Upper lobe of left lung (tissue), 6 donors: ENCODE measurements at places on chromosomes 5 and 9. TPM values are rescaled to one million over a fixed set of nuclear protein-coding genes. Genes with fewer than 3 reads are reported as not detected.

DNA sequence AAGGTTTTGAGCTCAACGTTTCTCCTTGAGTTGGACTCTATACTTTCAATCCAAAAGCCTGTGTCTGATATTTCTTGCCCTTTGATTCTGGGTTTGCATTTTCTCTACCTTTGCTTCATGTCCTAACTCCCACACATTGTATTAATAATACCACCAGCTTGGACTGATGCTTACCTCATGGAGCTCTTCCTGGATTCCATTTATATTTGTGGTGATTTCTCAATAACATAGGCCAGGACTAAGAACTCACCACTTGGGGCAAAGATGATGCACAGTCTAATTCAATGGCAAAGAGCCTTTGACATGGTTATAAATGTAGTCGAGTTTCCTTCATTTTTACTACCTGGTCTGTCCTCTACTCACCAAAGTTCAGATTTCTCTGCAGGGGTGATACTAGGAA, 27.5 kb upstream of the EFNA5 start:
- no peaks in the 10 kb centered on the region for H3K4me1 ChIP-seq
- DNase-seq, result no peak
- H3K27me3 ChIP-seq, result no peaks in the 10 kb centered on the region
- H3K27ac ChIP-seq, result no peak overlapping the region

CNTNAP3B gene
- 26.9 TPM for total RNA-seq

DNA sequence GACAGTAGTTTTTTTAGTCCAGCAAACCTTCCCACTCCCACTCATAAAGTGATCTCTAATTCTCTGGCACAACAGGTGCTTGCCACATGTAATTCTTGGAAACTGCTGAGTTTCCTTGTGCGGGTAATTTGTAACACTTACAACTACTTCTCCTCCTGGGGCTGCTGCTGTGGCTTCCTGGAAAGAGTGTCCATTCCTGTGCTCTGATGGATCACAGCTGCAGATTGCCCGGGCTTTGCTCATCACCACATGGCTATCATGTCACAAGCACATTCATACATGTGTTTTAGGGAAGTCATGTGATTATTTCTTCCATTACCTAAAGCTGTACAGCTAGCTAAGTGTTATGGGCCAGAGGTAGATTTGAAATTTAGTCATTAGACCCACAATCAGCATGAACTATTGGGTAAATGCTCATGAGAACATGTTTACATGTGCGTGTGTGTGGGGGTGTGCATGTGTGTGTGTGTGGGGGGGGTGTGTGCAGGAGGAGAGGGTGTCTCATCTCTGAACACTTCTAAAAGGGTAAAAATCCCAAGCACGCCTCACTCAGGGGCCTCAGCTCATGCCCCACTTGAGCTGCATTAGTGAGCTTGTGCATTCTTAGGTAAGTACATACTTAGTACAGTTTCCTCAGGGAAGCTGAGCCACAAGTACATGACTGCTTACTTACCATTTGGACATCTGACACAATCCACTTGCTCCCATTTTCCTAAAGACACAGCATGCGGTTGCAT, 118.1 kb upstream of the CCDC112 start:
- H3K4me3 ChIP-seq, result no peak overlapping the region
- H3K36me3 ChIP-seq, result no peaks in the 10 kb centered on the region
- DNase-seq, result peak; percentile 55
- peaks cover 34% of the 10 kb centered on the region for H3K4me1 ChIP-seq
- no peaks in the 10 kb centered on the region for H3K27me3 ChIP-seq

- H3K27me3 ChIP-seq, result no peaks in the 10 kb centered on the region
- no peaks in the 10 kb centered on the region for H3K36me3 ChIP-seq
- peaks cover 11% of the 10 kb centered on the region for H3K4me1 ChIP-seq
- H3K27ac ChIP-seq, result peak overlapping the region; percentile 95
These were observed 1.1 kb downstream of the RUSC2 start for GRCh38 chr9:35490910-35491465.

DNA sequence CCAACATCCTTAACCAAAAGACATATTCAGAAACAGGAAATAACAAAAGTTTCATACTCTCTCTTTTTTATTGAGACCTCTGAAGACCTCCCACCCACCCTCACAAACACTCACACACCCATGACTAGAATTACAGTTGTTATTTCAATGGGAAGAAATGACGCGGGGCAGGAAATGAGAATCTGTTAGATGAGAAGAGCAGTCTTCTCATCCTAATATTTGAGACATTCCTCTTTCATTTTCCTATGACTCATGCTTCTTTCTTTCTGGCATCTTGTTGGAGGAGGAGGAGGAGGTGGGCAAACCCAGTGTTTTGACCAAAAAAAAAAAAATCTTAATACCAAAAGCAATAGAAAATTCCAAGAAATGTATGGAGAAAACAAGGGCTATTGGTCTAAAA, 179.5 kb upstream of the TARS1 start:
- no peaks in the 10 kb centered on the region for H3K4me1 ChIP-seq
- no peak for DNase-seq
- H3K27me3 ChIP-seq, result no peaks in the 10 kb centered on the region
- H3K36me3 ChIP-seq, result no peaks in the 10 kb centered on the region
- H3K27ac ChIP-seq, result no peak overlapping the region
